ENCODE measurements at places on chromosomes 13 and 19.

DNA sequence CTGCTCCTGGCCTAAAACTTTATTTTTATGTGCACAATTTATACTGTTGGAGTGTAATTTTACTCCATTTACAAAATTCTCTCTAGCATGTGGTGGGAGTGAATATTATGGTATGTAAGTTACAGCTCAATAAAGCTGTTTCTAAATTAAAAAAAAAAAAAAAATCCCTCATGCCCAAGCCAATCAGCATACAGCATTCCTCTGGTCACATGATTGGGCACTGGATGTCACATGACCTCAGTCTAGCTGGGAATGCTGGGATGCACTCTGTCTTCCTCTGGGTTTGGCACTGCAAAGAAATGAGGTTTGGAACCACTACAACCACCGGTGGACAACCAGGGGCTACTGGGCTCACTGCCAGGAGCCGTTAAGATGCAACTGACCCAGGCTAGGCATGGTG is 67.6 kb downstream of the ZNF557 start:
- DNase-seq, result no peak

- DNase-seq, result peak; percentile 59
These were observed 1.7 kb downstream of the MPV17L2 start for GRCh38 chr19:18194554-18195238.

DNA sequence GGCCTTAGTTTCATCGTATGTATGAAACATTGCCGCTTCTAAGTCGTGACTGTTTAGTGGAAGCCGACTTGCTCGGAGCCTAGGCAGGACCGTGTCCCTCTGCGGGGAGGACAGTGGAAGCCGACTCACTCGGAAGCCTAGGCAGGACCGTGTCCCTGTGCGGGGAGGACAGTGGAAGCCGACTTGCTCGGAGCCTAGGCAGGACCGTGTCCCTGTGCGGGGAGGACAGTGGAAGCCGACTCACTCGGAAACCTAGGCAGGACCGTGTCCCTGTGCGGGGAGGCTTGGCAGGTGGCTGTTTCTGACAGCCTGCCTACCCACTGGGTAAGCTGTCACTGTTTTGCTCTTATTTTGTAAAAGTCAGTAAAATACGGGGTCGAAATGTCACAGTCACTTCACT is 20.4 kb upstream of the DCUN1D2 start:
- no peak for DNase-seq

GRCh38 chr13:31022928-31023530 is 90.6 kb downstream of the TEX26 start:
- DNase-seq, result no peak

GRCh38 chr13:77909827-77910226 is 8.8 kb downstream of the EDNRB start:
- DNase-seq, result no peak

Measured in activated CD8-positive, alpha-beta T cell treated with anti-CD3 and anti-CD28 coated beads for 36 hours (primary cell).